AG09319 (cell line): ENCODE measurements at places on chromosomes 5 and 9.

DNA sequence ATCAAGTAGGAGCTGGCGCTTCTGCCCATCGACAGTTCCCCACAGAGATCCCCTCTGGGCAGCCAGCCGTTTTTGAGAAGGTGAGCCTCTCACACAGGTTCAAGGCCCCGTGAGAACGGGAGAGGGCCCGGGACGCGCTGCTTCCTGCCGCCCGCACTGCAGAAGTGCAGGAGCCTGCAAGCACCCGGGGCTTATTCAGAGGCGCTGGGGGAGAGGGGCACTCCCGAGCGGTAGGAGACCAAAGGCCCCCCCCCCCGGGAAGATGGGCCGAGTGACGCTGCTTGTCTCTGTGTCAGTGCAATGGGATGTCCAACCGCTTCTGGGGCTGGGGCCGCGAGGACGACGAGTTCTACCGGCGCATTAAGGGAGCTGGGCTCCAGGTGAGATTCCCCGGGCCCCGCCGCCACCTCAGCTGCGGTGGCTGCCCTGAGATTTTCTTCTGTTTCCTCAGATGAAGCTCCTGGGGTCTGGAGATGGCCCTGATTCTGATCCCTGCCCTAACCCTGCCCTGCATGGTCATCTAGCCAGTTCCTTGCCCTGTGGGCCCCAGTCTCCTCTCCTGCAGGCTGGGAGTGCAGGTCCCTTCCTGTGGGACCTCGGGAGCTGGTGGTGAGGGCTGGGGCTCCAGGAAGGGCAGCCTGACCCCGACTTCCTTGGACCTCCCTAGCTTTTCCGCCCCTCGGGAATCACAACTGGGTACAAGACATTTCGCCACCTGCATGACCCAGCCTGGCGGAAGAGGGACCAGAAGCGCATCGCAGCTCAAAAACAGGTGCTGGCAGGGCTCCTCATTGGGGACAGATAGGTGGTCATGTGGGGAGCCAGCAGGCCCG, 8.5 kb downstream of the B4GALT7 start:
- no peak for DNase-seq

- DNase-seq = no peak
Observed at GRCh38 chr5:97182571-97183099, 412 bp downstream of the RIOK2 start.

- no peak for DNase-seq
Observed at GRCh38 chr9:91522481-91522880, 98.8 kb upstream of the NFIL3 start.

- peak; percentile 98 for DNase-seq
Observed at GRCh38 chr9:99353408-99353807, 131.3 kb downstream of the SEC61B start.

DNA sequence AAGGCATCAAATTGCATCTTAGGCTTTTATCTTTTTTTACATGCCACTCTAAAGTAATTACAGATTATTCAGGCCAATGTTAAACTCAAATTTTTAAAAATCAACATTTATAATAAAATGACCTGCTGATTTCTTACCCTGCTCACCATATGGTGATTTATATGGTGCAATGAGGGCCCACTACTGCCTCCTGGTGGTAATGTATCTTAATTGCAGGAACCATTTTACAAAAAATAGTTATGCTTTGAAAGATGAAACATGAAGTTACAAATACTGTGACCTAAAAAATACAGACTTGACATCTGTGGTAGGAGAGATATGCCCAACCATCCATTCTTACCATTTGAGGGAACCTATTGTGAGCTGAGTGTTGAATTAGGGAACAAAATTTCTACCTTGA, 292.6 kb upstream of the TAS2R1 start:
- DNase-seq = no peak

GRCh38 chr5:137040024-137040423, 459.1 kb downstream of the SPOCK1 start:
- no peak for DNase-seq

DNA sequence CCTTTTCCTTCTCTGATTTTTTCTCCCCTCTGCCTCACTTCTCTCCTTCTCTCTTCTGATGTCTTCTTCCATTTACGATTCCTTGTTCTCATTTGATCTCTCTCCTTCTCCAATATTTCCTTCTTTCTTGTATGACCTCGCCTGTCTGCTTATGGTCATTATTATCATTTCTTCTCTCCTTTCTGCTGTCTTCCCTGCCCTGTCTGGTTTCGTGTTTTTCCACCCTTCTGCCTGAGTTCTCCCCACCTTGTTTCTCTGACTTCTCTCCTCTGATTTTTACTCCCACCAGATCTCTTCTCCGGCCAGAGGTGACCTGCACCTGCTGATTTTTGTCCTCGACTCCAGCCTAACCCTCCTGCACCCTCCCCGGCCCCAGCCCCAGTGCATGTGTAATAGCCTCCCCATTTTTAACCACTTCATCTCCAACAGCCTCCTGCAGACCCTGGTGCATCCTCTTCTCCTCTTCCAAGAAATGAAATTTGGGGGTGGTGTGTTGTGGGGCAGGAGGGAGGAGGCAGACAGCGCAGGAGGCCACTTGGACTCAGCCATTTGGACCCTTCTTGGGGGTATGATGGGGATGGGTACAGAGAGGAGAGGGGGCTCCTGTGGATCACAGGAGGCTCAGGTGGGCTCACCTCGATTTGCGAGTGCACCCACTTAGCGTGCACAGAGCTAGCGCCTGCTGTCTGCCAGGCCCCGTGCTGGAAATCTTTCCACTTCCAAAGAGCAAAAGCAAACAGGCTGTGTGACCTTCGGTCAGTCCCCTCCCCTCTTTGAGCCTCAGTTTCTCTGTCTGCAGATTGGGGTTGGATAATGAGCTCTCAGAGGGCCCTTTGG, 32.5 kb downstream of the GSN start:
- DNase-seq = no peak

DNA sequence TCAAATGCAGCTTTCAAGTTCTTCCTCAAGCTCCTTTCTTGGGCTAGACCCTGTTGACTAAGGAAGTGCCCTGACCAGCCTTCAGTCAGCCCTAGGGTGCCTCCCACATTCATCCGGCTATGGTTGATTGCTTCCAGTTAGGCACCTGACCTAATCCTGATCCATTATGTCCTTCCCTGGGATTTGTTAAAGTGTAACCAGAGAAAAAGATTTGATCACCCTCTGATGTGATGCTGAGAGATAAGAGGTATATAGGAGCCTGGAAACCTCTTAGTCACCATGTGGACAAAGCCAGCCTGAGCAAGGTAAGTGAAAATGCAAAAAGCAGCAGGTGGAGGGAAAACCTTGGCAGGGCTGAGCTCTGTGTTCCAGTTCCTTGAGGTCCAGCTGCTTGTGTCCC, 178.8 kb upstream of the ERCC6L2 start:
- DNase-seq = no peak

- no peak for DNase-seq
Observed at GRCh38 chr5:140468188-140468587, 66.6 kb downstream of the ANKHD1 start.

DNA sequence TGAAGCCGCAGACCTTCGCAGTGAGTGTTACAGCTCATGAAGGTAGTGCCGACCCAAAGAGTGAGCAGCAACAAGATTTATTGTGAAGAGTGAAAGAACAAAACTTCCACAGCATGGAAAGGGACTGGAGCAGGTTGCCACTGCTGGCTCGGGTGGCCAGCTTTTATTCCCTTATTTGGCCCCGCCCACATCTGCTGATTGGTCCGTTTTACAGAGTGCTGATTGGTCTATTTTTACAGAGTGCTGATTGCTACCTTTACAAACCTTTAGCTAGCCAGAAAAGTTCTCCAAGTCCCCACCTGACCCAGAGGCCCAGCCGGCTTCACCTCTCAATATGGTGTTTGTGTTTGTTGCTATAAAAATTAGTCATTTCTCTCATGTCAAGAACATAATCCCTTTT, 49.7 kb downstream of the RECK start:
- DNase-seq = no peak

- peak; percentile 50 for DNase-seq
Observed at GRCh38 chr9:129414377-129414992, 206.4 kb downstream of the C9orf50 start.

- DNase-seq = no peak
Observed at GRCh38 chr9:96051423-96051822, 175.9 kb downstream of the ERCC6L2 start.

DNA sequence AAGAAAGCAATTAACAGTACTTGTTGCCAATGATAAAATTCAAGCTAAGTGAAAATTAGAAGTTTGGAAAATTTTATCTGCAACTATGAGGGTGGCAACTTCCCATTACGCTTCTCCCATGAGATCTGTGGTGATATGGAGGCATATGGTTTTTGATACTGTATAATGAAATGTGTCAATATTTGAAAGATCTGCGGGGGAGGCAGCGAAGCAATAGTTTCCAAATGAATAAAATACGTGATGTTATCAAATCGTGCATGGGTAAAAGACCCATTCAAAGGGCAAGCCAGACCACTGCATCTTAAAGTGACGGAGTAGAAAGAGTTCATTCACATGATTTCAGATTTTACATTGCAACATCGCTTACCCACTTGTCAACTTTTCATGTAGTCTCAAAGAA, 20.9 kb upstream of the BOD1 start:
- DNase-seq = no peak

GRCh38 chr9:20447291-20447690, 175.0 kb downstream of the MLLT3 start:
- no peak for DNase-seq

DNA sequence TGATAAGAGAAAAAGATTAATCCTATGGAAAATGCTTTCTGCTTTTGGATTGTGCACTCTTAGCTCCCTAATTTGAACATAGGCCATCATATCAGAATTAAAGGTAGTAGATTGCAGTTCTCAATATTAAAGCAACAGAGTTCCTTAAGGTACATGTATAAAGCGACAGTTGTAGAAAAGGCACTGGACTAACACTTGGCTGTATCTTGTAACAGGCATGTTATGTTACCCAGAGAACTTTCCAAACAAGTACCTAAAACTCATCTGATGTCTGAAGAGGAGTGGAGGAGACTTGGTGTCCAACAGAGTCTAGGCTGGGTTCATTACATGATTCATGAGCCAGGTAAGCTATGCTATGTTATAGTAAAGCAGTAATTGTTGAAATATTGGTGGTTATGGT, 3.3 kb upstream of the SECISBP2 start:
- DNase-seq = no peak

DNA sequence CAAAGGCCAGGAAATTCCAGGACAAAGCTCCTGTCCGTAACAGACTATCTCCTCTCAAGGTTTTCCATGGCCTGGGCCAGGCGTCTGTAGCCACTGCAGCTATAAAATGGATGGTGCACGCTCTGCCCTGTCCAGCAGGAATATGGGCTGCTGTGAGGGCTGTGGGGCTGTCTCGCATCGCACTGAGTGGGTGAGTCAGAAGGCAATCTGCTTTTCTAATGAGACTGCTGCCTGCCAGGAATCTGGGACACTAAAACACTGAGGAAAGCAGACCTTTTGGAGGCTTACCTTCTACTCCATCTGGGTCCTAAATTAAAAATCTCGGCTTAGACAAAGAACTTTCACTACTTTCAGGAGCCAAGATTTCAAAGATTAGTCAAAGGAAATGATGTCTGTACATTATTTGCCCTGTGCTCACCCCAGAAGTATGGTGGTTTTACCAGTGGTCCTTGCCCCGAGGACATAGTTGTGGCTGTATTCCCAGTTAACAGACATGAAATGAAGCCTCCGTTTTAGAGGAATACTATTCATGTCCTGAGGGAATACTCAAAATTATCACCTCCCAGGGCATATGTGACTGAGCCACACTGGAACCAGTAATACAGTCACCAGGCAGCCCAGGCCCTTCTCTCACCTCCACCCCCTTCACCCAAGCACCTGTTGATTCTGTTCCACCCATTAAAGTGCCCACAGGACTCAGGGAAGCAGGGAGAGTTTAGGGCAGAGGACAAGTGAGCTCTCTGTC, 56.4 kb downstream of the PFDN1 start:
- no peak for DNase-seq

- no peak for DNase-seq
Observed at GRCh38 chr5:54186108-54186507, 124.3 kb downstream of the ARL15 start.

DNA sequence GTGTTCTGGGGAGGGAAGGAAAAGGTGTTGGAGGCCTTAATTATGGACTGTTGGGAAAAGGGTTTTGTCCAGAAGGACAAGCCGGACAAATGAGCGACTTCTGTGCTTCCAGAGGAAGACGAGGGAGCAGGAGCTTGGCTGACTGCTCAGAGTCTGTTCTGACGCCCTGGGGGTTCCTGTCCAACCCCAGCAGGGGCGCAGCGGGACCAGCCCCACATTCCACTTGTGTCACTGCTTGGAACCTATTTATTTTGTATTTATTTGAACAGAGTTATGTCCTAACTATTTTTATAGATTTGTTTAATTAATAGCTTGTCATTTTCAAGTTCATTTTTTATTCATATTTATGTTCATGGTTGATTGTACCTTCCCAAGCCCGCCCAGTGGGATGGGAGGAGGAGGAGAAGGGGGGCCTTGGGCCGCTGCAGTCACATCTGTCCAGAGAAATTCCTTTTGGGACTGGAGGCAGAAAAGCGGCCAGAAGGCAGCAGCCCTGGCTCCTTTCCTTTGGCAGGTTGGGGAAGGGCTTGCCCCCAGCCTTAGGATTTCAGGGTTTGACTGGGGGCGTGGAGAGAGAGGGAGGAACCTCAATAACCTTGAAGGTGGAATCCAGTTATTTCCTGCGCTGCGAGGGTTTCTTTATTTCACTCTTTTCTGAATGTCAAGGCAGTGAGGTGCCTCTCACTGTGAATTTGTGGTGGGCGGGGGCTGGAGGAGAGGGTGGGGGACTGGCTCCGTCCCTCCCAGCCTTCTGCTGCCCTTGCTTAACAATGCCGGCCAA, 19.1 kb downstream of the PTGES2 start:
- DNase-seq = no peak

DNA sequence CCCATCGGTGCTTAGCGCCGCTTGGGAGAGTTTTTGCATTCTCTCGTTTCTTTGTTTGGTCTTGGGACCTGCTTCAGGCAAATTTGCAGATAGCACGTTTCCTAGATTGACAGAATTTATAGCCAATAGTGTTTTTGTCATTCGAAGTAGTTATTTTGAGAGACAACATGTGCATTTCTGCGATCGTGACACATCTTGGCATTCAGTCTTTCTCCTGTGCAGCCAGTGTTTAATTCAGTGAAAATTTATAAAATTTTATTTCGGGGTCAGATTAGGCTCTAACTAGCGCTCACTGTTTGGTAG, 830 bp downstream of the PRRC1 start:
- peak; percentile 10 for DNase-seq

- DNase-seq = no peak
Observed at GRCh38 chr5:6717247-6717646, 4.0 kb downstream of the TENT4A start.

DNA sequence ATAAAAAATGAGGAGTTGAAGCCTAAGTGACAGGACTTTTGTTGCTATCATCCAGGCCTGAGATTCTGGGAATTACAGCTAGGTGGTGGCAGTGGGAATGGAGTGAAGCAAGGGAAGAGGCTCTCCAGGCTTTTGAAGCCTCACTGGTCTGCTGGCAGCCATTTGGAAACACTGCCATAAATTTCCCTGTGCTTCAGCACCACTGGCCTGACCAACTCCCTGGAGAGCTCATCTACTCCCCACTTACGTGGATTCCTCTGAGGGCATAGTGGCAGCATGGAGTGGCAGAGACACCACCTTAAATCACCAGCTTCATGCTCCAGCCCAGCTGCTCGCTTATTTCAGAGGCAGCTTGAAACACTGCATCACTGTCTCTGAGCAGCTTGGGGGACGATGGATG, 518.2 kb downstream of the TLR4 start:
- no peak for DNase-seq
